ENCODE measurements at places on chromosomes 2 and 18. TPM values are rescaled to one million over a fixed set of nuclear protein-coding genes. Genes with fewer than 3 reads are reported as not detected.

ZBTB7C gene
- total RNA-seq, result 0.36 TPM

TCF23 gene
- total RNA-seq, result not detected

NYAP2 gene
- under 0.01 TPM for total RNA-seq

SGPP2 gene
- not detected for total RNA-seq

ASAP2 gene
- total RNA-seq, result 66.2 TPM

POTEC gene
- 0.36 TPM for total RNA-seq

UGT1A8 gene
- not detected for total RNA-seq

SLC9A4 gene
- total RNA-seq, result not detected

INPP5D gene
- total RNA-seq, result under 0.01 TPM

SDC1 gene
- 11.8 TPM for total RNA-seq

ARID5A gene
- total RNA-seq, result 7.6 TPM

CACNB4 gene
- total RNA-seq, result 4.3 TPM

FSIP2 gene
- under 0.01 TPM for total RNA-seq

DARS1 gene
- total RNA-seq, result 119 TPM

HAAO gene
- 0.72 TPM for total RNA-seq

KCNK3 gene
- not detected for total RNA-seq

SPATA3 gene
- total RNA-seq, result not detected

M1AP gene
- under 0.01 TPM for total RNA-seq

MTERF4 gene
- total RNA-seq, result 30.0 TPM

RFX8 gene
- 7.6 TPM for total RNA-seq

OR6B2 gene
- not detected for total RNA-seq

KCNS3 gene
- 2.7 TPM for total RNA-seq

CCDC142 gene
- total RNA-seq, result 32.4 TPM

BOLL gene
- total RNA-seq, result not detected

CENPA gene
- total RNA-seq, result 2.9 TPM

NHEJ1 gene
- total RNA-seq, result 21.7 TPM

ING5 gene
- total RNA-seq, result 18.6 TPM

AGFG1 gene
- 61.0 TPM for total RNA-seq

ARHGAP15 gene
- 0.88 TPM for total RNA-seq

CRYGD gene
- not detected for total RNA-seq

LIMS4 gene
- 15.9 TPM for total RNA-seq

CCDC68 gene
- total RNA-seq, result 9.0 TPM

KIF1A gene
- under 0.01 TPM for total RNA-seq

KIAA2012 gene
- not detected for total RNA-seq

SFT2D3 gene
- 5.8 TPM for total RNA-seq

MOGAT1 gene
- total RNA-seq, result not detected

KCNE4 gene
- 40.4 TPM for total RNA-seq

TNFAIP6 gene
- 43.1 TPM for total RNA-seq

ASB18 gene
- under 0.01 TPM for total RNA-seq

MORN2 gene
- total RNA-seq, result 16.8 TPM

POU3F3 gene
- total RNA-seq, result under 0.01 TPM

ADRA2B gene
- under 0.01 TPM for total RNA-seq

TM4SF20 gene
- 1.1 TPM for total RNA-seq

TUBA4B gene
- total RNA-seq, result not detected

IL36B gene
- not detected for total RNA-seq

FAM117B gene
- 3.2 TPM for total RNA-seq

RAX gene
- not detected for total RNA-seq

SLC5A7 gene
- total RNA-seq, result not detected

KCNG2 gene
- total RNA-seq, result not detected

IL36G gene
- total RNA-seq, result not detected

CDH7 gene
- not detected for total RNA-seq

SLC38A11 gene
- not detected for total RNA-seq

GLI2 gene
- 3.8 TPM for total RNA-seq

NGEF gene
- total RNA-seq, result 4.7 TPM

Measured in osteoblast (primary cell).